ENCODE measurements at places on chromosomes 7 and 10.
A peak's percentile ranks its signal among the peaks of the same experiment; 100 is the strongest.

GRCh38 chr7:143299840-143300239 is 11.7 kb downstream of the CASP2 start:
- DNase-seq, result no peak

DNA sequence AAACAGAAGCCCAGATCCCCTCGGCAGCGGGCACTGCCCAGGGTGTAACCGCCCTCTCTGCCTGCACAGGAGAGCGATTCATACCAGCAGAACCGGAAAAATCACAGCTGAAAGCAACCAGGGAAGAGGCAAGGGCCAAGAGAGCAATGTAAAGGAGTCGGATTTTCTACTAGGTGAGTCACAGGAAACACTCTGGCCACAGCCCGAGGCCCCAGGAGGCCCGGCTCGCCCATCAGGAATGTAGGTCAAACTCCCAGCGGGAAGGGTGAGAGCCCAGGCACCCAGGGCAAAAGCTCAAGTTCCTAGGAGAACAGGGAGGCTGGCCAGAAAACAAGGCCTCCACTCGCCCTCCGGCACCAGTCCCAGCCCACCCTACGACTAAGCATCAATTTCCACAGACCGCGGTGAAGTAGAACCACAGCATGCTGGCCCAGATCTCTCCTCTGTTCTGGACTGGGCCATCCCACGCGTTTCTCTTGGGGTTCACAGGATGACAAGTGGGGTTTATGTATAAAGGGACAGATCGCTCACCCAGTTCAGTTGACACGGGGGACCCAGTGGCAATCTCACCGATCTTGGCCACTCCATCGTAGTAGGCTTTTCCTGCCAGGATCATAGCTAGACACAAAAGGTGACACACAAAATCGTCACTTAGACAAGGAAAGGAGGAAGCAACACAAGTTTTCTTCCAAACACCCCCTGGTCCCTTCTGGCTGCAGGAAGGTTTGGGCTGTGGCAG is 46.2 kb downstream of the BAIAP2L1 start:
- DNase-seq, result no peak

DNA sequence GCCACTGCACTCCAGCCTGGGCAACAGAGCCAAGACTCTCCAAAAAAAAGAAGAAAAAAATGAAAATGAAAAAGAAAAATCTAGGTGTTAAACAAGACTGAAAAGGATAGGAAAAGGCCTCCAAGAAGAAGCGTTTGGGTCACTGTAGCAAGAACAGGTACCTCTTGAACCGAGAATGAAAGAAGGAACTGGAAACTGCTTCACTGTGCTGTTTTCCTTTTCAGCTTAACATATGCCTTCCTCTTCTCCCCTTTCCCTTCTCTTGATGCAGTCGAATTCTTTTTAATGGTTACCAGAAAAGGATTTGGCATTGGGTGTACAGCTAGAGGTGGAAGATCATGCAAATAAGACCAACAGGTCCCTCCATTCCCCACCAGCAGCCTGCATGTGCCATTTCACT is 28.1 kb downstream of the LRRC4 start:
- DNase-seq, result no peak

DNA sequence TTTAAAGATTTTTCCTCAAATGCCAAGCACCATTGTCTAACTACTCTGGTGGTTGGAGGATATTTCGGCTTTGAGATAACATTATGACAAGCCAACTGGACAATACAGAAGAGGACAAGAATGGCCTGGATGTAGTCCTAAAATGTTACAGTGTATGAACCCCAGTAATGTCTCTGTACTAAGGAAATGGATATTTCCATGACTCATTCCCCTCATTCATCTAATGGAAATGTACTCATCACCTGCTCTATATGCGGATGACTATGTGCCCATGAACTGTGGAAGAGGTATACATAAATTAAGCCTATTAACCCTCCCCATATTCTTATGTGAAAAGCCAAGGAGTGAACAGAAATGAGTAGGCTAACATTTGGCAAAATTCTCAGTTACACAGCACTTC is 207.9 kb downstream of the CACNA2D1 start:
- no peak for DNase-seq

GRCh38 chr7:157684157-157684908 is 347.5 kb downstream of the DNAJB6 start:
- no peak for DNase-seq

DNA sequence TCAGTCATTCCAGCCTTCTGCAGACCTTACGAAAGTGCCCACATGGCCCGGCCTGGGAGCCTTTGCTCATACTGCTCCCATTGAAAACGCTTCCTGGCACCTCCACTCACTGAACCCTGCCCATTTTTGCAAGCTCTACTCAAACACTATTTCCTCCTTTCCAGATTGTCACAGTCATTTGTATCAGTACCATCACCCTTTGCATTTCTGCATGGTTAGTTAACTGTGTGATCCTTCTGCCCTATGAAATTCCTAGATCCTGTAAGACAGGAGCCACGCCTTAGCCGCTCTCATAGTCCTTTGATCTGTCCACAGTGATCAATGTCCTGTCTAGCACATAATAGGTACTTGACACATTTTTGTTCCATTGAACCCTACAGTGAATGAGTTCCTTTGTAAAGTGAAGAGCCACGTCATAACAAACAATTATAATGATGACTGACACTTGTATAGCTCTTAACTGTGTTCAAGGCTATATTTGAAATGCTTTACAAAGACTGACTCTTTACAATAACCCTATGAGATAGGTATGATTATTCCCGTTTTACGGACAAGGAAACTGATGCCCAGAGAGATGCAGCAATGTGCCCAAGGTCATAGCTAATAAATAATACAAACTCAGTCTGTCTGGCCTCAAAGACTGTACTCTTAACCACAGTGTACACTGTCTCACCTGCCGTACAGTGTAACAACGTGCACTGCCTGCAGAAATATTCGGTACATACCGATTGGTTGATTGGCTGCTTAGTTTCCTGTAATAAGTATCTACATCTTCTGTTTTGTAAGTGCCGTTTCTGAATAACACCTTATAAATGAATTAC is 16.6 kb upstream of the ITIH2 start:
- DNase-seq, result peak; percentile 51

DNA sequence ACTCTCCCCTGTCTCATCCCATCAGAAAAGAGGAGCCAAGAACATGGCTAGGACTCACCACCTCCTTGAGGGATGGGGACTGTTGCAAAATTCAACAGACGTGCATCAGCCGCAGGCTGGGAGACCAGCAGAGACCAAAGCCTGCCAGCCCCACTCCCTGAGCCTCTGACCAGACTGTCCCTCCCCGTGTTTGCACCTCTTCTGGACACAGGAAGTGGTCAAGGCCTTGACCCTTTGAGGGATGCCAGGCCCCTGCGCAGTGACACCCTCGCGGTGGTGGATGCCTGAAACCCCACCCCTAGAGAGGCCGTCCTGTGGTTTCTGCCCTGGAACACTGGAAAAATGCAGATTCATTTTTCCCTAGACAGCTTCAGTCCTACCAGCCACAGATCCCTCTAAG is 128.4 kb upstream of the TCF7L2 start:
- DNase-seq, result no peak

DNA sequence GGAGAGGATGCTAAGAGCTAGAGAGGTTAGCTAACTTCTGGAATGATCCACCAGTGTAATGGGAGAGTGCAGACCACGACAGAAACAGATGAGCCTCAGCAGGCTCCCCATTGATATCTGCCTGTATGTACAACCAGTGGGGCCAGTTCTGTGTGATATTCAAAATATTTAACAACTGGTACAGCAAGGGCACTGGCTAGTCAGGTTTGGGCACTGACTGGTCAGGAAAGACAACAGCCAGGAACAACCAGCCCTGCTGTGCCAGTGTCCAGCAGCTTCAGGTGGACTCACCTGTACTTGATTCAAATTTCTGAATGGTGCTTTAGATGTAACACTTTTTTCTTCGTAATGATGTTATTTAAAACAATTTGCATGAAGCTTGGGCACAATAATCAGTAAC is 5.9 kb upstream of the TRIL start:
- no peak for DNase-seq

DNA sequence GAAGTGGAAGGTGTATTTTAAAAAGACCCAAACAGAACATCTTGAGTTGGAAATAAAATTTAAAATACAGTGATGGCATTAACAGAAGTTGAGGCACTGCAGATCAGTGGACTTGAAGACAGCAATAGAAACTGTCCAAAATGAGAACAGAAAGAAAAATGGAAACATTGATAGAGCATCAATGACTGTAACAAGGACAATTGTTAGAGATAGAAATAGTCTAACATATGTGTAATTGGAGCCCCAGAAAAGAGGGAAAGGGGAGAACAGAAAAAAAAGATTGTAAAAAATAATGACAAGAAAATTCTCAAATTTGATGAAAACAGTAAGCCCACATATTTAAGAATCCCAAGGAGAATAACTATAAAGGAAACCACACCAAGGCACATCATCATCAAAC is 29.4 kb downstream of the VKORC1L1 start:
- DNase-seq, result no peak

DNA sequence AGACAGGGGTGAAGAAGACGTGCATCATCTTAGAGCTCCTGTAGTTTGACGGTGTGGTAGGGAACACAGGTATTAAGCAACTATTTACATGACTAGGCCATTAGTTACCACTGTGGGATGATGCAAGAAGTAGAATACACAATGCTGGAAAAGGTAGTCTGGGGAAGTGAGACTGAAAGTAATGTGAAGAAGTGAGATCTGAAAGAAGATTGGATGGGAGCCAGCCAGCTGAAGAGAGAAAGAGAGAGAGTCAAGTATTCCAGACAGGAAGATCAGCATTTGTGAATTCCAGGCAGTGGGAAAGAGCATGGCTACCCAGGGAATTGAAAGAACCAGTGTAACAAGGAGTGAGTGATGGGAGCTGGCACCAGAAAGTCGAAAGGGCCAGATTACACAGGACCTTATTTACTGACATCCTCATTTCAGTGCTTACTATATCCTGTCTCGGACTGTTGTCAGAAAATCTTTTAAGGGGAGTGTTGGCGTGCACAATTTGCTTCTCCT is 4.0 kb upstream of the CFAP58 start:
- no peak for DNase-seq

GRCh38 chr7:66362136-66362535 is 157.0 kb downstream of the TPST1 start:
- no peak for DNase-seq

DNA sequence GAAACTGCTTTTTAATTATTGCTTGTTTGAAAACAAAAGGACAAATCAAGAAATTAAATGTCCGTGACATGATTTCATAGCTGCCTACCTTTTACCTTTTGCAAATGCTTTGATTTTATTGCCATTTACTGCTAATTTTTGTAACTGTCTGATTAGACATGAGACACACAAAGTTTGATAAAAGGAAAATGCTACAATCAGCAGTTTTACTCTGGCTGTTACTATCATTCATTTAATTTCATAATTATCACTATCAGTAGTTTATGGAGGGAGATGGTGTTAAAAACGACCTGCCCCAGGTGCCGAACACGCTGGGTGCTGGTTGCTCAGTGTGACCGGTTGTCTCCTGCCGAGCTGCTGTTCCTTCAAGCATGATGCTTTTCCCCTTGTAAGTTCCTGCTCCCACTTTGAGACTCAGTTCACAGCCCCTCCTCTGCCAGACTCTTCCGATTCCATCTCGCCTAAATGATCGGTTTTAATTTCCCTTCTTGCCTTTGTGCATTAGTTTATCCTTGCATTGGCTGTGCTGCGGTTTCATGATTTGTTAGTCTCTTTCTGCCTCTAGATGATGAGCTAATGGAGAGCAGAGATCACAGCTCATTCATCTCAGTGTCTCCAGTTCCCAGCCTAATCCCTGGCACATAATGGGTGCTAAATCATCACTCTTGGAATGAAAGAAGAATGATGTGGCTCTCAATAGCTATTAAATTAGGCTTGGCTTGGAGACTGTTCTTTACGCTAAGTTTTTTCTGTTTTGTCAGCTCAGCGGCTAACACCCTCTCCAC is 110.6 kb downstream of the PFKFB3 start:
- DNase-seq, result no peak

DNA sequence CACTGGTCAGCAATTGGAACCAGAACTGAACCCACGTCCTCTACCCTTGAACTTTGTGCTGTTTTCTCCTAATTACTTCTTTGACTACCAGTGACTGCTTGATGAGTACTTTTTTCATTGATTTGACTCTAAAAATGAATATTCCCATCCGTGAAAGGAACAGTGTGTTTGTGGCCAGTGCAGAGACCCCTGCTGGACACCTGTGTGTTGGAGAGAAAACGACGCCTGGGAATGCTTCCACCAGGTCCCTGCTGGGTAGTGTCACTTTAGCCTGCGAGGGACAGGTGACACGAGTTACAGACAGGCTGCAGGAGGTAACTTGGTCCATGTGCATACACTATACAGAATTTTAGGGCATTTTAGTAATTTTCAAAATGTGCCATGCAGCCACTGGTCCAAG is 6.8 kb upstream of the GJD4 start:
- DNase-seq, result no peak

GRCh38 chr7:30354791-30355190 is 70.4 kb downstream of the ZNRF2 start:
- DNase-seq, result no peak

DNA sequence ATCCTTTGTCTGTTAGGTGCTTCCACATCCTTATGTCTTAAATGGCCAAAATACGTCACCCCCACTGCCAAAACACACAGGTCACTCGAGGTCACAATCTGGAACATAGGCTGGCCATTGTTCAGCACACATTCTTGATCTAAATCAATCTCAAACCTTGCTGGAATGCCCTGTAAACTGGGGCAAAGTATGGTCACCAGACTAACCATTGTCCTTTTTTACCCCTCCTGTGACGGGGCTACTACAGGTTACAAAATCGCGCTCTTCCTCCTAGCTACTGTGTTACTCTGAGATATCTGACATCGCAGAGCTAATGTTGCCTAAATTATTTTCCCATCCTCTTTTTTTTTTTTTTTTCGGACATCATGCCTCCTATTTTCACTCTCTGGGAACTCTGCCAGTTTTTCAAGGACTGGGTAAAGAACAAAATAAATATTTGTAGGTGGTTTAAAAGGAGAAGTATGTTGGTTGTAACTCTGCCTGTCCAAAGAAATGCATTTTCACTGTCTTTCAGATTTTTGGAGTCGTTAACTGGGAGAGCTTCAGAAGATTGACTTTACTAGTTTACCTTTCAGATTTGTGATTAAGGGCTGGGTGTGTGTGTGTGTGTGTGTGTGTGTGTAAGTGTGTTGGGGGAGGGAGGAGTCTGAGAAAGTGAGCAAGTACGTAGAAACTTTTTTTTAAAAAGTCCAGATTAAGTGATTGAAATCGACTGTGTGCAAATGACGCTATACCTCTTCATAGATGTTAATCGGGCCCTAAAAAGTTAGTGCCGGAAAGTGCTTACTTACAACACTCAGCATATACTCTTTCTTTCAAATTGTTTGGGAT is 942 bp upstream of the KIAA1217 start:
- DNase-seq, result no peak

GRCh38 chr10:79107736-79108264 is 39.0 kb downstream of the ZMIZ1 start:
- no peak for DNase-seq

DNA sequence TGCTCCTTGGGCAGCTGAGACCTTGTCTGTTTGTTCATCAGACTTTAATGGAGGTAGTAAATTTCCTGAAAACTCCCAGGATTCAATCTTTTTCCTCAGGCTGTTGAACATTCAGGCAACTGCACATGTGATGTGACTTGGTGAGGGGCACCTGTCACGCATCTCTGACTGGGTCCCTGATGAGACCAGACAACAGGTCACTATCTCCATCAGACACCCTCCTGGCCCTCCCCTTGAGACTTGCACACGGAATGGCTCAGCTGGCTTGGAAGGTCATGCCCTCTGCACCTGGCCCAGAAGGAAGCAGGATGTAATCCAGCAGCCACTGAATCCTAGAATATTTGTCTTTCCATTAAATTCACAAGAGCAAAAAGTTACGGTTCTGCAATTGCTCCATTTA is 15.9 kb downstream of the AQP1 start:
- DNase-seq, result no peak
